ENCODE measurements at places on chromosomes 12 and 14.

GRCh38 chr12:45959728-45960127 lies 30.6 kb downstream of the SCAF11 start:
- no peak for DNase-seq

DNA sequence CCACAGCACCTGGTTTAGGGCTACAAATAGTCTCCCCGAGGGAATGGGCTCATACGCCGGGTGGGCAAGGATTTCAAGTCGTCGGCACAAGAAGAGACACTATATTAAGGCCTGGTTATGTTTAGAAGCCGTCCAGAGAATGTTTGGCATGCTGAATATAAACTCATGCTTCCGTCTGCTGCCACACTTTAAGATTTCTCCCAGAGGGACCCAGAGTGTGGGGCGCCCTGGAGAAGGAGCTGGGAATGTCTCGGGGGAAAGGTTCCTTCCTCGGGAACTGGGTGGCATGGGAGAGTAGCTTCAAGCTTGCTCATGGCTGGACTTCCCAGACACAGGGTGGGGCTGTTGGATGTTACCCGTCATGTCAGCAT lies 295.7 kb downstream of the CACNA1C start:
- no peak for DNase-seq

DNA sequence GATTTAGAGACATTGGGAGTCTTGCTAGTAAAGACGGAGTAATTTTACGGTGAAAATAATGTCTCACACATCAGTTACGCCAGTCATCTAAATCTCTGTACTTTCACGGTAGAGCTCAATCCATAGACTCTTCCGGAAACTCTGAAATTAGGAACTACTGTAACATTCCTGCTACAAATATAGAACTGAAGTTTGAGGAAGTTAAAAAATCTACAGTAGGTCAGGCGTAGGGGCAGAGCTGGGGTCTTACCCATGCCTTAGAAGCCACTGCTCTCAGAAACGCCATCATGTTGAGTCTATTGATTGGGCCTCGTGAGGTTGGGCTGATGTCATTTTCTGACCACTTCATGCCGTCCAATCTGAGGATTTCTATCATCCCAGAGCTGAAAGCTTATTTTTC lies 1029.8 kb upstream of the TMEM132C start:
- no peak for DNase-seq

GRCh38 chr14:100370003-100370402 lies 46.9 kb downstream of the SLC25A47 start:
- no peak for DNase-seq

DNA sequence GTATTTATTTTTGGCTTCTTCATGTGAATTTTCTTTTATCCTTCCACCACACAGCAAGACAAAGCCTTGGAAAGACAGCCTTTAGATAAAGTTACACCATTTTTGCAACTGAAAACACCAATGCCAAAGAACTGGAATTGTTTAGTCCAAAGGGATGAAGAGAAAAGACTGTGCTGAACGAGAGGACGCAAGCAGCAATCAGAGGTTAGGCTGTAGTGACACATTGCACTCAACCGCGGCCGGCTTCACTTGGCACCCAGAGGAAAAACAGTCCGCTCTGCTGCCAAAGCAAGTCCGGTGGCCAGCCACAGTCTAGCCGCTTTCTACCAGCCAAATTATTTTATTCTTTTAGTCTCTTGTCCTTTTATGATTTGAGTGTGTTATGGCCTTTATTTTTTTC lies 49.1 kb upstream of the KCNJ8 start:
- no peak for DNase-seq

DNA sequence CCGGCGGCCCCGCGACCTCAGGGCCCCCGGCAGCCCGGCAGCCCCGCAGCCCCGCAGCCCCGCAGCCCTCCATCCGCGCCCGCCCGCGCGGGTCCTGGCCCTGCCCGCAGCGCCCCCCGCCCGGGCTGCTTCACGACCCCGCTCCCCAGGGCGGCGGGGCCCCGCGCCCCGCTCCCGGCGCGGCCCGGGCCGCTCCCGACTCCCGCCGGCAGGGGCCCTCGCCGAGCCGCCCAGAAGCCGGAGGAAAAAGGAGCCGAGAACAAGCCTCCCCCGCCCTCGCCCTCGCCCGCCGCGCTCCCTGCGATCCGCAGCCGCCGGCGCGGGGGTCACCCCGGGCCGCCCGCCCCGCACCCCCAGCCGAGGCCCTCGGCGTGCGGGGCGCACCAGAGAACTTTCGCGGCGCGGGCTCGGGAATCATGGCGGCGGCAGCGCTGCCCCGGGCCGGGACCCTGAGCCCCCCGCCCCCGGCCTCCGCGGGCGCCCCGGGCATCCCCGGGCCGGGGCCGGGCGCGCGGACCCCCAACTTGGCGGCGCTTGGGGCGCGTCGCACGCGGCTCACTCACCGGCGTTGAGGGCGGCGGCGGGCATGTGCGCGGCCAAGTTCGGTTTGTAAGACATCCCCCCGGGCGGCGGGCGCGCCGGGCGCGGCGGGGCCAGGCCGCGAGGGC lies 521 bp downstream of the CDK2AP1 start:
- DNase-seq: peak; percentile 56

- no peak for DNase-seq
Observed at GRCh38 chr12:29782871-29783772, 620 bp downstream of the TMTC1 start.

DNA sequence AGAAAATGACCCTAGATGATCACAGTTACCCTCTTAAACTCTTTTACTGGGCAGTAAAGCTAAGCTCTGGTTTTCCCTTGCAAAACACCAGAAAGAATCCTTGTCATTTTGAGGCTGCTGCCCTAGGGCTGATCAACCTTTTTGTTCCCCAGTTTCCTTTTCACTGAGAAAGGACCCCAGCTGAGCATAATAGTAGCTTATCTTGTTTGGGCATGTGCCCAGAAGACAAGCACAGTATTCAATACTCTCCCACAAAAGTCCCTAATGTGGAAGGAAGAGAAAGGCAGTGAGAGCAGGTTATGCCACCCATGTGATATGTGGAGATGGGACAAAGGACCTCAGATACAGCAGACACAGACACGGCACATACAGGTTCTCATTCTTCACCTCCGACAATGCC lies 332.6 kb upstream of the TMPO start:
- DNase-seq: no peak

DNA sequence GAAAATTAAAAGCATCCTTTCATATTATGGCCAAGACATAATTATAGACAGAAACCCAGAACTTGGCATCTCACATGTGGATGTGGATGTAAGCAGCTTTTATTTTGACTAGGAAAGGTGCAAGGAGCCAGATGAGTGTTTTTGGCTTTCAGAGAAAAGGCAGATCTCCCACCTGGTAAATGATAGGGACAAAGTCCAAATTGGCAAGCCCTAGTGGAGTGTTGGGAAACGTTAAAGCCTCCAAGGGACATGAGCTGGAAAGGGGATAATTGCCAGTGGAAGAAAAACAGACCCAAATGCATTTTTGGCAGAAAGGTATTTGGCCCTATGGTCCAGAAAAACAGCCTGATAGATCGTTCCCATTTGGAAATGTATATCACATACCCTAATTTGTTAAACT lies 60.1 kb downstream of the KLHL28 start:
- no peak for DNase-seq

DNA sequence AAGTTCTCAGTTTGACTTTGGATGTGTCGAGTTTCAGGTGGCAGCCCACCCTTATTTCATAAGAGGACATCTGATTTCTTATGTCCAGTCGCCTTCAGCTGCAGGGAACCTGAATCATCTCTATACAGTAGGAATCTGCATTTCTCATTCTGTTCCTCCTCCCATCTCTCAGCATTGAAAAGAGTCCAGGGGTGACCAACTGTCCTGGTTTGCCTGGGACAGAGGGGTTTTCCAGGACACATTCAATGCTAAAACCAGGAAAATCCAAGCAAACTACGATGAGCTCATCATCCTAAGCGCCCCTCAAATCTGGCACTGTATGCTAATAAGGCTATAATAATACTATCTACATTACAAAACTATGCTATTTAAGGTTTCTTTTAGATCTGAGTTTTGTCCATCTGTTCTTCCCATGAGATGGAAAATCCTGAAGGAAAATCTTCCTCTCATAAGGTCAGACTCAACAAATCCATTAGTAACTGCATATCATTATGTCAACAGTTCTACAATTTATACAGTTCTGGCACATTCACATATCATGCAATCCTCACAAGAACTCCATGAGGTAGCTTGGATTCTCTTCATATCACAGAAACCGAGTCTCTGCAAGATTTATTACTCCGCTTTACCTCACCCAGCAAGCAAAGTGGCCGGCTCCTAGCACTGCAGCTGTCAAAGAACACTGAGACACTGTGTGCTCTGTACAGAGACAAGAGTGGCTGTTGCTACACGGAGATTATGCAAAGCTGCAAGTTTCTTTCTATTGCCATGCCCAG lies 15.6 kb upstream of the CALM1 start:
- no peak for DNase-seq

DNA sequence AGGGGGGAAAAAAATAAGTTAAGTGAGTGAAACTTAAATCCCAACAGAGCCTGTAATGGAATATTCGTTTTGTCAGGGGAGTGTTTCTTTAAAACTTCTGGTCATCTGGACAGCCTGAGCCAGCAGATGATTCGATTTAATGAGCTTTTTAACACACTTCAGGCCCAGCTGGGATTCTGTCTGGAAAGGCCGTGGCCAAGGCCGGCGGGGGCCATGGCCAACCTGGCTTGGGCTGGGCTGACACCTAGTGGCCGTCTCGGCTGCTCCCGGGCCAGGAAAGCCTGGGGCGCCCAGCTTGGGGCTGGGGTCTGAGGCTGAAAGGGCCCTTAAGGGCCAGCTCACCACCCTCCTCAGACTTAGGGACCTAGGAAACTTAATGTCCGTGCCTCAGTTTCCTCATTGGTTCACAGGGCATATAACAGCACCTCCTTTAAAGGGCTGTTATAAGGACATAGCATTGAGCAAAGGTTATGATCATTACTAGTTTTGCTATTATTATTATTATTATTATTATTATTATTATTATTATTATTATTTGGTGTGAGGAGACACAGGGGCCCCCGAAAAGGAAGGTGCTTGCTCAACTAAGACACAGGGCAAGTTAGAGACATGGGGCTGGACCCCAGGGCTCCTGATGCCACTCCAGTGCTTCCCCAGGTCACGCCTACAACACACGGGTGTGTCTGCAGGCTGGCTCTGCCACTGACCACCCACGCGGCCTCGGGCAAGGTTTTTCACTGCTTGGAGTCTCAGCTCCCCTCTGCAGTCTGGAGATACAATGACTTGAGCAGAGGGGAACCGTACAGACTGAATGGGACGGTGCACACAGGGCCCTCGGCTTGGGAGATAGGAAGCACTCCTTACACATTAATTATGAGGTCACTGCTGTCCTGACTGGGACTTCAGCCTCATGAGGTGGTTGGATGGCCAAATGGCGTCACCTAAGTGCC lies 84.0 kb downstream of the SYNE3 start:
- no peak for DNase-seq

Data from activated CD4-positive, alpha-beta T cell treated with anti-CD3 and anti-CD28 coated beads for 24 hours (primary cell).